LHCN-M2 (cell line): ENCODE measurements at places on chromosomes 7 and 10.

GRCh38 chr10:14186245-14186644 is 144.5 kb downstream of the FRMD4A start:
- DNase-seq, result peak; percentile 34

DNA sequence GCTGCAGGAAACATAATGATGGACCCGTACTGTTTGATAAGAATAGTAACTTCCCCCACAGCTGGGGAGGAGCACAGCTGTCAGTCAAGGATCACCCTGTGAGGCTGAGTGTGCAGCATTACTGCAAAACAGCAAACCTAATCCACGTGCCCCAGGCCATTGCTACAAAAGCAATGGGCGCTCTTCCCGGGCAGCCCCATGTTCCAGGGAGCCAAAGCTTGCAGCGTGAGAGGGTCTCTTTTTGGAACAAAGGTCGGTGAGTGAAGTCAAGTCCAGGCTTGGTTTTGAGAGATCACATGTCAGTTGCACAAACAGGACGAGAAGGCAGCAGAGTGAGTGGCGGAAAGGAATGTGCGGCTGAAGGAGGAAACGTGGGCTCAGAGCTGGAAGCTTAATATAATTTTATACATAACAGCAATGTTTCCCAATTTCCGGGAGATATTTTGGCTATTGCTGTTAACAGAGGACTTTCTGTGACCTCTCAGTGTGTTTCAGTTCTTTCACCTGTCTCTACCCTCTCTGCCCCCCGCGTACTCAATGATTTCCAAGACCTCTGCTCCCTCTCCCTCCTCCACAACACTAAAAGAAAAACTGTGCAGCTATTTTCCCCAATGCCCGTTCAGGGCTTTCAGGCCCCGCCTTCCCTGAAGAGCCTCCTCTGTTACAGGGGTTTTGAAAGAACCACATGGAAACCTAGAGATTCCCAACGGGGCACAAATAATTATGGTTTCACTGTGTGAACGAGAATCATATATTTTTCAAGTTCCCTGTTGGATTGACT is 128.9 kb downstream of the MTPAP start:
- peak; percentile 26 for DNase-seq

- peak; percentile 74 for DNase-seq
Observed at GRCh38 chr7:41222746-41223145, 480.1 kb downstream of the INHBA start.

- DNase-seq, result no peak
Observed at GRCh38 chr10:6507311-6507710, 72.8 kb downstream of the PRKCQ start.

GRCh38 chr10:102669206-102670064 is 25.2 kb downstream of the TRIM8 start:
- peak; percentile 89 for DNase-seq

GRCh38 chr7:45574416-45574668 is 174 bp downstream of the ADCY1 start:
- DNase-seq, result no peak

- DNase-seq, result peak; percentile 34
Observed at GRCh38 chr10:132482090-132482800, 55.3 kb upstream of the INPP5A start.
